Naive thymus-derived CD8-positive, alpha-beta T cell (primary cell): ENCODE measurements at places on chromosomes 6 and 20.

GRCh38 chr20:9483131-9483530 lies 31.3 kb upstream of the LAMP5 start:
- H3K36me3 ChIP-seq = no peaks in the 10 kb centered on the region
- H3K27me3 ChIP-seq = peaks cover 4% of the 10 kb centered on the region
- no peaks in the 10 kb centered on the region for H3K4me1 ChIP-seq
- H3K4me3 ChIP-seq = no peak overlapping the region
- no peak for DNase-seq

- no peak for DNase-seq
- peaks cover 55% of the 10 kb centered on the region for H3K27me3 ChIP-seq
- H3K36me3 ChIP-seq = no peaks in the 10 kb centered on the region
- no peak overlapping the region for H3K4me3 ChIP-seq
- no peaks in the 10 kb centered on the region for H3K4me1 ChIP-seq
Observed at GRCh38 chr6:1435806-1436205, 46.4 kb downstream of the FOXF2 start.

GRCh38 chr6:20565342-20565741 lies 31.1 kb downstream of the CDKAL1 start:
- no peak for DNase-seq
- no peak overlapping the region for H3K27ac ChIP-seq
- no peak overlapping the region for H3K4me3 ChIP-seq
- H3K4me1 ChIP-seq = peaks cover 13% of the 10 kb centered on the region
- no peaks in the 10 kb centered on the region for H3K27me3 ChIP-seq

DNA sequence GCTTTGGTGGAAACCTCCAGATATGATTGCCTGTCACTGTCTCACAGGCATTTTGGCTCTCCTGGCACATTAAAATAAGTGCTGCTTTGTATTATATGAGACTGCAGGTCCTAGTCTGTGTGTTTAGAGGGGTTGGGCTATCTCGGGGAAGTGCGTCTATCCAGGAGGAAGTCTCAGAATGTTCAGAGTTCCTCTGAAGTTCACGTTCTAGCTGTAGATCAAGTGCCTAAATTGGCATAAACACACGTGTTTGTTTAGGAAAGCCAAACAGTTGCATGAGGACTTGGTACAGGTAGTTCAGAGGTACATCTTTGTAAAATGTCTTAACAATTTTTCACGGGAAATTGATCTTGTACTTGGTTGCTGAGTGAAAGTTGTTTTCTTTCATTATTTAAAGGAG lies 36.4 kb upstream of the SLC22A1 start:
- DNase-seq = no peak
- H3K27ac ChIP-seq = no peak overlapping the region
- H3K36me3 ChIP-seq = peaks cover 96% of the 10 kb centered on the region
- H3K4me1 ChIP-seq = peaks cover 8% of the 10 kb centered on the region
